ENCODE measurements at places on chromosomes 11 and 22.
A peak's percentile ranks its signal among the peaks of the same experiment; 100 is the strongest.

DNA sequence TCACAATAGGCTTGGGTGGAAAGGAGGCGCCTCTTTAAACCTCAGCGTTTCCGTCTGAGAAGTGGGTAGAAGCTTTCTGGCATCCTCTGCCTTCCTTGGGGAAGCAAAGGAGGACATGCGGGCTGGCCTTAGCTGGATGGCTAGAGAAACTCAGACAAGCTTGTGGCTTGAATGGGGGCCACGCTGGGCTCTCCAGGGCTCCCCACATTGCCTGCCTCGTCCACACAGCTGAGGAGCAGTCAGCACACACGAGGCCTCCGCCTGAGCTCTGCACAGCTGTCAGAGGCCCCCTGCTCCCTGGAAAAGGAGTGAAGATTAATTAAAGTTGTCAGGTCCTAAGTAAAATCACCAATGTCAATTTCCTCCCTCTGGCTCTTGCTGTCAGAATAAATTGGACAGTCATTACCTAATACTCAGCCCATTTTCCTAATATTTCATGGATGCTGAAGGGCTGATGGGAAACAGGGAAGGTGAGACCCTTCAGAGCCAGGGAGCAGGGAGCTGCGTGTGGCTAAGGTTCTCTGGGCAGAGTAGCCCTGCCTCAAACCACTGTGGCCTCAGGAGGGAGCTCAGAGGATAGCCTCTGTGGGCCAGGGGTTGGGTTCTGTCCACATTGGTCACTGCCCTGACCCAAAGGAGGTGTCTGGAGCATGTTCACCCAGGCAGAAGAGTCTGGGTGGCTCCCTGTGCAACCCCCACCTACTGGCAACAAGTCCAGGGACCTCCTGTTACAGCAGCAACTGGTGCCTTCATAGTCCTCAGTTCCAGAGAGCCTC is 118.3 kb upstream of the CD82 start:
- no peak for DNase-seq

DNA sequence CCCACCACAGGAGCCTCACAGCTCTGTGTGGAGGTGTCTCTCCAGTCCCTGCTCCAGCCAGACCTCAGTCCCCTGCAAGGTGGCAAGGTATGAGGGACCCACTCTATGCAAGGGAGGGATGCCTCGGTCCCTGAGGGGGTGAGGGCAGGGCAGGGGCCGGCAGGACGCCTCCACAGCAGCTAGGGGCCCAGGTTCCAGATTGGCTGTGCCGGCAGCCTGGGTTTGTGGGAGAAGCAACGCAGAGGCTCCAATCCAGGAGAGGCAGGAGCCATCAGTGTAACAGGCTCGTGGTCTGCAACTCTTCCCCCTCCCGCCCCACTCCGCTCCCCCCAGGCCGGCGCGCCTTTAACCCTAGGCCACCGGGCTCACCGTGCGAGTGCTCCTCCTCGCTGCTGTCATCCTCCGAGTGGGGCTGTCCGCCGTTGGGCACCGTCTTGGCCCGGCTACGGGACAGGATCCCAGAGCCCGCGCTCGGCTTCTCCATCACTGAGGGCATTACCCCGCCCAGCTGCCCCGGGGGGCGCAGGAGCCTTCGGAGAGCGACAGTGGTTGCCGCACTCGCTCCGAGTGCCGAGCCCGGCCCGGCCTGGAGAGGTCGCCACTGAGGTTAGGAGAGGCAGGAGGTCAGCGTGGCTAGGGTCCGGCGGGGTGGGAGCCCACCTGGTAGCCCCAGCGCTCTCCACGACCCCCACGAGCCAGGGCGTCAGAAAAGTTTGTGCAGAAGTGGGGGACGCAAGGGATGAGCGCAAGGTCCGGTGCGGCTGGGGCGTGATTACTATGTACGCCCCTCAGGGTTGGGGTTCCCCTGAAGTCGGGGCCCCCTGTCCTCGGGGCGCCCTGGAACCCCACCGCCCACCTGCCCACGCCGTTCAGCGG is 765 bp downstream of the RCOR2 start:
- peak; percentile 34 for DNase-seq

- DNase-seq = no peak
Observed at GRCh38 chr11:72309074-72309598, 65.2 kb upstream of the PHOX2A start.

- peak; percentile 69 for DNase-seq
Observed at GRCh38 chr11:126284829-126285228, 1.9 kb downstream of the TIRAP start.
